ENCODE measurements at places on chromosomes 7 and 10. TPM values are rescaled to one million over a fixed set of nuclear protein-coding genes. Genes with fewer than 3 reads are reported as not detected.
A peak's percentile ranks its signal among the peaks of the same experiment; 100 is the strongest.

- no peaks in the 10 kb centered on the region for H3K27me3 ChIP-seq
- DNase-seq = peak; percentile 14
- no peak overlapping the region for H3K27ac ChIP-seq
- no peaks in the 10 kb centered on the region for H3K36me3 ChIP-seq
Measured at GRCh38 chr10:93749218-93749799, 8.4 kb upstream of the LGI1 start.

GRCh38 chr7:13981070-13981469 is 8.4 kb downstream of the ETV1 start:
- H3K4me1 ChIP-seq = peaks cover 64% of the 10 kb centered on the region
- peak overlapping the region; percentile 16 for H3K4me3 ChIP-seq
- peaks cover 8% of the 10 kb centered on the region for H3K36me3 ChIP-seq
- DNase-seq = peak; percentile 87

GRCh38 chr10:32851301-32851700 is 106.7 kb downstream of the ITGB1 start:
- H3K27ac ChIP-seq = no peak overlapping the region
- no peaks in the 10 kb centered on the region for H3K27me3 ChIP-seq
- H3K4me1 ChIP-seq = no peaks in the 10 kb centered on the region
- no peak for DNase-seq
- H3K36me3 ChIP-seq = no peaks in the 10 kb centered on the region
- no peak overlapping the region for H3K4me3 ChIP-seq

- no peak overlapping the region for H3K27ac ChIP-seq
- DNase-seq = no peak
- no peaks in the 10 kb centered on the region for H3K27me3 ChIP-seq
- H3K36me3 ChIP-seq = no peaks in the 10 kb centered on the region
- peaks cover 17% of the 10 kb centered on the region for H3K4me1 ChIP-seq
Measured at GRCh38 chr7:22435105-22435504, 64.9 kb downstream of the STEAP1B start.

Gene SPDYE5
- not detected for total RNA-seq

GRCh38 chr7:52749880-52750279 is 285.6 kb upstream of the POM121L12 start:
- DNase-seq = peak; percentile 37
- H3K27ac ChIP-seq = no peak overlapping the region
- no peaks in the 10 kb centered on the region for H3K4me1 ChIP-seq
- 0 out of 2 replicates have a peak, but pooled peaks cover 3% of the 10 kb centered on the region for H3K27me3 ChIP-seq
- H3K36me3 ChIP-seq = no peaks in the 10 kb centered on the region

Gene GPNMB
- total RNA-seq = 0.85 TPM

Gene SLC29A4
- total RNA-seq = 43.1 TPM

DNA sequence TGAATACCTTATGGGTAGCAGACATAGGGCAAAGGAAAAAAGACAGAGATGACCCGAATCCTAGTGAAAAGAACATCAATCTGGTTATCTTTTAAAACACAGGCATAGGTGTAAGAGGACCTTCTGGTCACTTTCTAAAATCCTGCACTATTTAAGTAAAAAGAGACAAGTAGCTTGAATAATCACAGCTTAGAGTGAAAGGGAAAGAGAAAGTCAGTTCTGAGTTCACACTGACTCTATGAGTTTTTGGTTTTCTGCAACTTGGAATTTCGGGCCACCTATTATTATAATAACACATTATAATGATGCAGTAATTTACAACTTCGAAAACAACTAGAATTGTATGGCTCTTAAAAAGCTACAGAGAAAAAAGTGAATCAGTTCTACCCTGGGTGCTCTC is 247.8 kb downstream of the DOCK4 start:
- no peak overlapping the region for H3K4me3 ChIP-seq
- no peaks in the 10 kb centered on the region for H3K27me3 ChIP-seq
- no peaks in the 10 kb centered on the region for H3K36me3 ChIP-seq
- no peak for DNase-seq

All from SJCRH30 (cell line).